ENCODE measurements at places on chromosomes 3 and 15.

- DNase-seq: no peak
Measured at GRCh38 chr3:194994551-194994981, 276.4 kb downstream of the XXYLT1 start.

- peak; percentile 85 for DNase-seq
Measured at GRCh38 chr3:99128725-99129505, 227.4 kb upstream of the DCBLD2 start.

- DNase-seq: no peak
Measured at GRCh38 chr3:126541628-126542339, 16.9 kb downstream of the C3orf22 start.

DNA sequence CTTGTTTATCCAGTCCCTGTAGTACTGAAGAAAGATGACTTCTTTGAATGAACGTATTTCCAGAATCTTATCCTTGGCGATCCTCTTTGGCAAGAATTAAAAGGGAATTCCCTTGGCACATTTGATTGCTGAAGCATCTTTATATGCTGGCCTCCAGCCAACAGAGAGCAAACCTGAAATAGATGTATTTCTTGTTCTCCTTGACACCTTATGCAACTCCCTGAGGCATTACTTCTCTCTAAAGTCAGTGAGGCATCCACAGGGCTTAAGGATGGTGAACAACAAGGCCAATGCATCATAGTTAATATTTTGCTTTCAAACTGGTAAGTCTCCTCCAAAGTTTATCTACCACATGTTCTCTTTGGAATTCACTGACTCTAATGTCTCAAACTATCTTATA lies 450.9 kb upstream of the THRB start:
- DNase-seq: no peak

- DNase-seq: no peak
Measured at GRCh38 chr3:39519103-39519502, 51.6 kb downstream of the MOBP start.

DNA sequence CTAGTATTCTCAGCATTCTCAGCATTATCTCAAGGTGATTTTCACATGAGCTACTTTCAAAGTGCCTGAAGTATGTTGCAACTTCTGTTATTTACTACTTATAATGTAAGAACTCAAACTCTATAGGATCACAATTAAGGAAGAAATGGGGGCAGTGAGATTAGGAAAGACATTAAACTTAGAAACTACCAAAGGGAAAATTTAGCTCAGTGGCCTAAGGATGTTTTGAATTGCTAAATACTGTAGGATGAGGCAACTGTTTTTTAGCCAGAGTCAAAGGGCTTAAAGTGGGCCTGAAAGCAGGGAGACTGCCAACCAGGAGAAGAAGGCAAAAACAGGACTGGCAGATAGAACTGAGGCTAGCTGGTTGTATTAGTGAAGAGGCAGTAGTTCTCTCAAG lies 55.5 kb upstream of the MBNL1 start:
- DNase-seq: no peak

- no peak for DNase-seq
Measured at GRCh38 chr3:83873550-83873949, 1085.2 kb upstream of the CADM2 start.

- DNase-seq: no peak
Measured at GRCh38 chr3:62446337-62446940, 73.1 kb upstream of the FEZF2 start.

DNA sequence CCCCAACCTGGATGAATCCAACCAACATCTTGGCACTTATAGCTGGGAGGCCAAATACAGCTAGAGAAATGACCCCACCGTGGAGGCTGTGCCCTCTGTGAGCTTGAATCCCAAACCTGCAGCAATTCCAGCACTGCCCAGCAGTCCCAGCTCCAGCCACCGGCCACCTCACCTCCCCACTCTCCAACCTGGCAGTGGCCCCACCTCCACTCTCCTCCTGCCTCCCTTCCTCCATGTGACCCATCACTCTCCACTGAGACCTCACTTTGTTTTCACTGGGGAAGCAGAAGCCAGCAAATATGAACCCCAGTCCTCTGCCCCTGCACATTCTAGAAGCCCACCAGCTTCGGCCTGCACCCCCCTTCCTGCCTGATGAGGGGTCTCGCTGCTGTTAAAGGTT lies 79.7 kb upstream of the LINGO1 start:
- no peak for DNase-seq

DNA sequence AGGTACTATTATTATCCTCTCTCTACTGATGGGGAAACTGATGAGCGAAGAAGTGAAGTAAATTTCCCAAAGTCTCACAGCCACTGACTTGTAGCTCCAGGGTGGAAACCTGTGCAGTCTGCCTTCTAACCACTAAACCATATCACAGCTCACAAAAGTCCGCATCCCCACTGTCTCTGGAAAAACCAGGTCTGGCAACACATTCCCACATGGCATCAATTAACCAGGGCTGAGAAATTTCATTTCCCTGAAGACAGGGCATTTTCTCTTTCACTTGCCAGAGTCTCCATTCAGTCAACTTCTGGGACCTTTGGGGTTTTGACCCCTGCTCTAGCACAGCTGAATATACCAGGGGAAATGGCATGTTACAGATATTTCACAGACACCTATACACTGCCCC lies 26.5 kb downstream of the FBXO40 start:
- DNase-seq: no peak

DNA sequence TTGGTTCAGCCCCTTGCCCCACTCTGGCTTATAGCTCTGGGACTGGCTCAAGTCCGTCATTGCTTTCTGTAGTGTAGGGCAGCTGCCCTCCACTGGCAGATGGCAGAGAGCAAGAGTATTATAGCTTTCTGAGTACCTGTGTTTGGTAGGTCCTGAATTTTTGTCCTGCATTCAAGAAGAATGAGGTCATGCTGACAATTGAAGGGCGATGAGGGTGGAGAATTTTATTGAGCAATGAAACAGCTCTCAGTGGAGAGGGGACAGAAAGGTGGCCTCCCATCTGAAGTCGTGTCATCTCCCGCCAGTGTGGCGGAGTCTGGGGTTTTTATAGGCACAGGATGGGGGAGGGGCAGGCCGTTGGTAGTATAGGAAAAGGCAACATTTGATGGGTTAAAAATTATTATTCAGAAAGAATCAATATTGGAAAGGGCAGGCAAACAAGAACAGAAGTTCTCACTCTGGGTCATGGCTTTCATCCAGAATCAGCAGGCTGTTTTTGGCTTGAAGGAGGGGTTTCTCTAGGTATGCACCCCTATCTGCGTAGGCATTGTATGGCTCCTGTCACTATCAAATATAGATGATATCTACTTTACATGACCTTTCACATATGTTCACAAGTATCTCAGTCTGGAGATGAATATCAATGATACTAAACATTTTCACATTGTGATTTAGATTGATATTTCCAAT lies 1239.7 kb upstream of the ALCAM start:
- DNase-seq: no peak

DNA sequence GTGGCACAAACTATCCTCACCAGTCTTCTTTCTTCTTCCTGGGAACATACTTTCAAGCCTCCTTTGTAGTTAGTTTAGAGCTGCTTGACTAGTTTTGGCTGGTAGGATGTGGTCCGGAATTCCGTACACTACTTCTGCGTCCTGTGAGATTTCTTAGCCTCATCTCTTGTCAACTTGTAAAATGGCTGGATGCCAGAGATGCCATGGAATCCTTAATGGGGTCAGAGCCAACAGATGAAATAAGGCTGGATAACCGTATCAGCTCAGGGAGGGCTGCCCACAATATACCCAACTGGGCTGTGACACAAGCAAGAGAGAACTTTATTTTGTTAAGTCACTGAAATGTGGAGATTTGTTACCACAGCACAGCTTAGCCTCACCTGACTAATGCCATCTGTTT lies 466.9 kb upstream of the MDFIC2 start:
- DNase-seq: no peak

Measured in amniotic stem cell (primary cell).